ENCODE measurements at places on chromosomes 4 and X.
A peak's percentile ranks its signal among the peaks of the same experiment; 100 is the strongest.

- DNase-seq = no peak
Measured at GRCh38 chr4:28879178-28879577, 1841.0 kb upstream of the PCDH7 start.

DNA sequence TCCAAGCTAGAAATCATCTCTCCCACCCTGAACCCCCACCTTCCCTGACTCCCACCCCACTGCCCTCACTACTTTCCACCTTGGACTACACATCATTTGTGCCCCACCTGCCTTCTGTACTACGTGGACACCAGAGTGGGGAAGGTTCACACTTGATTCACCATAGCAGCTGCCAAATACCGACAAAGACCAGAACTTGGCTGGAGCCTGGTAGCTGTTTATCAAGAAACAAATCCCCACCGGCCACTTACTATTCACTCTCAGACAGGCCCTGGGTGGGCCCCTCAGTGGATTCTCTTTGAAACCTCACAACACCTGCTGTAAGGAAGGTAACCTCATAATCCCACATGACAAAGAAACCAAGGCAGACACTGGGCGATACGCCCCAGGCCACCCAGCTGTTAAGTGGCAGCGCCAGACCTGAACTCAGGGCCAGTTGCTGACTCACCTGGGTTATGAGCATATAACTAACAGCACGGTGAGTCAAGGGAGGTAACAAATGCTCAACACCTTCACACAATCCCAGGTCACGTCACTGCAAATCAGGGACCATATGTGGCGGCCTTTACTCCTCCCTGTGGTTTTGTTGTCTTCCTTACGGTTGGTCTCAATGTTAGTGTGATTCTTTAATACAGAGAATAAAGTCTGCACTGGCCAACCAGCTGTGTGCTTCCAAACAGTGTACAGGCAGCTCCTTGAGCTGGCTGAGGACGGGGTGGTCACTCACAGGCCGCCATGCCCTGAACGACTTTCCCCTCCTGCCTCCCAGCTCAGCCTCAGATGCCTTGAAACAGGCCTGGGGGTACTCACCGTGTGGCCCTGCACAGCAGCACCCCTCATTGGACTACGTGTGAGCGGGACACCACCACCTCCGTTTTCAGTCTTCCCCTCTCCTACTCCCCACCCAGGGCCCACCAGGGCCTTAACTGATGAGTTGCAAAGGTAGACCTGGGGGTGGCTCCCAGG, 7.5 kb downstream of the WDR1 start:
- DNase-seq = no peak

DNA sequence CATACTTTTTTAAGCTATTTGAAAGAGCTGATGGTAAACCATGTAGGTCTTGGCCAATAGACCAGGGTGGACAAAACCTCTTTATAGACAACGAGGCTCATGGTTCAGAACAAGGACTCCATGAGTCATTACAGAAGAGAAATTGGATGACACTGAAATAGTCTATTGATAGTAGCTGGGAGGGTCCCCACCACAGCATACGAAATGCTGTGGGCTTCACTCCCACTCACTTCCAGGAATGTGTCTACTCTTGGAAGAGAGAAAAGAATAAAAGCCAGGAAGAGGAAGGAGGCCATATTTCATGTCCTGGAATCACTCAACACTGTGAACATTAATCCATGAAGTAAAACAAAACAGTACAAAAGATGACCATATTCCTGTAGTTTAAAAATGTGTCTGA, 82.3 kb upstream of the MXRA5 start:
- no peak for DNase-seq

GRCh38 chr4:4677556-4678522, 136.0 kb upstream of the STX18 start:
- peak; percentile 90 for DNase-seq

DNA sequence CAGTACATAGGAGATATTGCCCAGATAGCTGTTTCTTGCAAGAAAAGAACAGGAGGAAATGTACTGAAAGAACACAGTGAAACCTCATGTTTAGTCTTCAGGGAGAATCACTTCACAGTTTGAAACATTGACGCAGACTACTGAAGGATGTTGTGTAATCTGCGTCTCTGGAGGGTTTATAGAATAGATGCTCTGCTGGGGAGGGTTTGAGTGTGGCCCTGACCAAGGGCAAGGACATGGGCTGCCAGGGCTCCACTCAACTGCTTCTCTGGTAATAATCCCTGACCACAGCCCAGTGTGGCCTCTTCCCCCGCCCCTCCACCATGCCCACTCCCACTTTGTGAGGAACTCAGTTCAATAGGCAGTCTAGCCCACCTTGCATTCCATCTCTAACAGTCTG, 15.8 kb upstream of the ACE2 start:
- no peak for DNase-seq

DNA sequence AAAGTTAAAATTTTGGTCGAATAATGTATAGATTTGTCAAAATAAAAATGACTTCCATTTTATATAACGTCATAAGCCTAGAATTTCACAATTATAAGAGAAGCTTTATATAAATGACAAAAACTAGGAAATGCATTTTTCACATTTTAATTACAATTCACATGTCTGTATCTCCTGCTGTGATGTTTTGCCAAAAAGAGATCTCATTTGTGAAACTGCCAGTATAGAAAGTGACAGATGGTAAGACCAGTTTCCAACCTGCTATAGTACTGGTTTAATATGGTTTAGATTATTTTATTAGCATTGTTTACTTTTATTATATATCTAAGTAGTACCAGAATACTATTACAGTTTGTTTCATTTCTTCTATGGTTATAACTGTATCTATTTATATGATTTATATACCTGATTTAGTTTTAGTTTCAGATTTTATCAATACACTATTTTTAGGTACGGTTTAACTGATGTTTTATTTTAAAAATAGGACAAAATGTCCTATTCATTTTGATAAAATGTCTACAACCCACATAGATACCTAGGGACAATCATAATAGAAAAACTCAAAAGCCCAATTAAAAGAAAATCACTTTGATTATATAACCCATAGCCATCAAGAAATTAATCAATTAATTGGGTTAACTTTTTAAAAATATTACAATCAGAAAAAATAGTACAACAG, 5.4 kb upstream of the CCSER1 start:
- DNase-seq = no peak

DNA sequence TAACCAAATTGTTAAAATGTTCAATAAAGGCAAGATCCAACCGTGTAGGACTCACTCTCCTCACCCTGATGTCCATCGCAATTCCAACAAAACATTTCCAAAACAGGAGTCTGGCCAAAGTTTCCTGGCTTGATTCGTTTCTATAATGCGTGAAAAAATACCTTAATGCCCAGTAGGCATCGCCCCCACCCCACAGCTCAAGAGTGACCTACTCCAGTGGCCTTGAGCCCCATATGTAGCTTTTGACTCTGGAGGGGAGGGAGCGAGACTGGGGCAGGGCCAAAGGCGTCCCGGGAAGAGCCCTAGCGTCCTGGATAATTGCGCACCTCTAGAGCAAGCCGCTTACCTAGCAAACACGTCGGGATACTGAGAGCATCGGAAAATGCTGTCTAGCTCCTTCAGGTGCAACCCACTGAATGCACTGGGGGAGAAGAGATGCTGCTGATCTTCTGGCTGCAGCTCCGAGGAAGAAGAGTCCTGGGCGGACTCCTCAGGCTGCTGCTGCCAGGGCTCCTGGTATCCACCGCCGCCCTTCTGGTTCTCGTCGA, 55.6 kb upstream of the NKAP start:
- DNase-seq = peak; percentile 27

DNA sequence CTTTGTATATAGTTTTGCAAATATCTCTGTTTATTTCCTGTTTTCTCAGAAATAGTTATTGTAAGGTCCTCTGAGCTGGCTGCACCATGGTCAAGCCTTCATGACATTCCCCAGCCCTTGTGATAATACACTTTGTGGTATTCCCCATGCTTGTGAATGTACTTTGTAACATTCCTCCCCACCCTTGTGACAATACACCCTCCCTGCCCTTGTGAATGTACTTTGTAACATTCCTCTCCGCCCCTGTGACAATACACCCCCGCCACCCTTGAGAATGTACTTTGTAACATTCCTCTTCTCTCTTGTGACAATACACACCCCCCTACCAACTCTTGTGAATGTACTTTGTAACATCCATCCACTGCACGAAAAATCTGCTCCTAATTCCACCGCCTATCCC, 530.7 kb downstream of the CENPC start:
- no peak for DNase-seq

DNA sequence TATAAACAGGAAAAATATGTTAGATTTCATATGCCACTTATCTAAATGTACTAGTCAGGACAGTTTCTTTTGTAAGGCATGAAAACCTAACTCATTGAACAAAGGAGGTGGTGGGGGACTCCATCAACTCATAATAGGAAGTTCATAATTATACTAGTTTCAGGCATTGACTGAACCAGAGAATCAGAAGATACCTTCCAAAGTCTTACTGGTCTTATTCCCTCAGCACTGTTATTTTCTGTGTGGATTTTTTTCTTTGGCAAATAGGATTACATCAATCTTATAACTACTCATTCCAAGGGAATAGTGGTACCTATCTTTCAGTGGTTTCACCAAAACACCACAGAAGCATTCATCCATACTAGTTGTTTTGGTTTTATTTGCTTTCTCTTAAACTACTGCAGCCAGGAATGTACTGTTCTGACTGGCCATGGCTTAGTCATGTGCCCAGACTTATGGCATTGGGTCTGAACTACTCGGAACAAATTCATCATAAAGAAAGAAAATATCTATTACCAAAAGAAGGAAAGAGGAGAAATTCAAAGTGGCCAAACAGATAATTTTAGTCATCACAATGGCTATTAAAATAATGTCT, 273.9 kb downstream of the ARAP2 start:
- DNase-seq = no peak

DNA sequence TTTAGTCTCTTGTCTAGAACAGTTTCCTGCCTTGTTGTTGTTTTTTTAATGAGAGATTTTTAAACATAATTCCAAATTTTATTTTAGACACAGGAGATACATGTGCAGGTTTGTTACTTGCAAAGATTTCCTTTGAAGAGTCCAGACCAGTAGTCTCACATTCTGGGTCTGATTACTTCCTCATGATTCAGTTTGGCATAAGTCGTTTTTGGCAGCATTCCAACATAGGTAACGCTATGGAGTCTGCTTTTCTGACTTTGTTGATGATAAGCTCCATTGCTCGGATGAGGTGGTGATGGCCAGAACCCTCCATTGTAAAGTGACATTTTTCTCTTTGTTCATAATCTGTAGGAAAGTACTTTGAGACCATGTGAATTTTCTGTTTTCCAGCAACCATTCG, 74.7 kb downstream of the CLCN4 start:
- no peak for DNase-seq

- no peak for DNase-seq
Measured at GRCh38 chrX:23493941-23494374, 159.3 kb downstream of the PTCHD1 start.

DNA sequence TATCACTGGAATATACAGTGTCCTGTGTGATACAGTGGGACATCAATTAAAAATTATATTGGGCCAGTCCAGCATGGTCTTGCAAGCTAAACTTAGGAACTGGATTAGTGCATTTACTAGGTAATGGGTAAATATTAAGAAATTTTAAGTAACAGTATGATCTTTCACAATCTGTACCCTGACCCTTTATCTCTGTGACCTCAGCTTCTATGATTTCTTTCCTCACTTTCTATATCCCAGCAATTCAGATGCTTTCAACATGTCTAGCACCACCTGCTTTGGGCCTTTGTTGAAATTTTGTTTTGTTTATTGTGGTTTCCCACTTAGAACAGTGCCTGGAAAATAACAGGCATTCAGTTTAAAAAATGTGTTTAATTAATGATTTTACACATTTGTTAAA, 2295.4 kb downstream of the ARAP2 start:
- no peak for DNase-seq

GRCh38 chrX:18457000-18457399, 31.6 kb downstream of the CDKL5 start:
- no peak for DNase-seq

GRCh38 chrX:136303041-136303440, 2.3 kb downstream of the ADGRG4 start:
- no peak for DNase-seq

- no peak for DNase-seq
Measured at GRCh38 chr4:1802720-1803522, 9.8 kb downstream of the FGFR3 start.

DNA sequence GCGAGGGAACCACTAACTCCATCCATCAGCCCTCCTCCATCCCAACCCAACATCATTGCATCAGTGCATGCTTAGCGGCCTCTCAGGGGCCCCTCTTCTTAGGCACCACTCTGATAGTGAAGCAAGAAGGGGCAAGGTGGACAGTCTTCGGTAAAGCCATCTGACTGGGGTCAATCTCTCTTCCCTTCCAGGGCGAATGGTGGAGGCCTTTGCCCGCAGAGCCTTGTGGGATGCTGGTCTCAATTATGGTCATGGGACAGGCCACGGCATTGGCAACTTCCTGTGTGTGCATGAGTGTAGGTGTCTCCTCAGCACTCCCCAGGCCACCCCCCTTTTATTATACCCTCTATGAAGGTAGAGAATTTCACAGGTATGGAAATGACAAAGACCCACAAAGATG, 18.8 kb upstream of the SASH3 start:
- no peak for DNase-seq

DNA sequence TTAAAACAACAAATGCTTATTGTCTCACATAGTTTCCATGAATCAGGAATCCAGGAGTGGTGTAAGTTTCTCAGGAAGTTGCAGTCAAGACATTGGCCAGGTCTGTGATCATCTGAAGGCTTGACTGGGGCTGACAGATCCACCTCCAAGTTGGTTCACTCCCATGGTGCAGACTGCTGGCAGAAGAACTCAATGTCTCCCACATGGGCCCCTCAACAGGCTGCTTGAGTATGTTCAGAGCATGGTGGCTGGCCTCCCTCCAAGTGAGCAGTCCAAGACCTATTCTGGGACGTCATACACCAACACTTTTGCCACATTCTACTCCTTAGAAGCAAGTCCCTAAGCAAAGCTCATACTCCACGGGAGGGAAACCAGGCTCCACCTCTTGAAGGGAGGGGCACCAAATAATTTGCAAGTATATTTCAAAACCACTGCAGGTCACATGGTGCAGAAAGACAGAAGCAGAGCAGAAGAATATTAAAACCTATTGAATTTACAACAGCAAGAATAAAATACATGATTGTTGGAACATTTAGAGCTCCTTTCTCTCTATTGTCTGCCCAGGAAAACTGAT, 35.3 kb downstream of the LGI2 start:
- DNase-seq = no peak

DNA sequence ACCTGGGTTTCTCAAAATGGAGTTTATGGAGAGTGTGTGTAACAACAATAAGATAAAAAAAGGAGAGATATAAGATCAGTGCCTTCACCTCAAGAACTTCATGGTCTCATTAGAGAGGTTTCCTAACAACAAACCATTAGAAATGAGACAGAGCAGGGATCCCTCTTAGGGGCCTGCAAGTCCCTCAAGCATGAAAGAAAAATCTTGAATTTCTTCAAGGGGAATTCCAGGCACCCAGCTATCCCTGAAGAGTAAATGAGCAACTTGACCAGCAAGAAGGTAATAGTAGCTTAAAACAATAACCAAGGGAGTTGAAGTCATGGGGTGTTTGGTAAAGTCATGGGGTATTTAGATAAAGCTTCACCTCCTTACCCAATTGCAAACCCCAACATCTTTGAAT, 49.7 kb upstream of the TLR3 start:
- DNase-seq = no peak

- DNase-seq = no peak
Measured at GRCh38 chrX:153556767-153557166, 39.3 kb downstream of the ATP2B3 start.
